ENCODE measurements at places on chromosomes 13 and 19.

DNA sequence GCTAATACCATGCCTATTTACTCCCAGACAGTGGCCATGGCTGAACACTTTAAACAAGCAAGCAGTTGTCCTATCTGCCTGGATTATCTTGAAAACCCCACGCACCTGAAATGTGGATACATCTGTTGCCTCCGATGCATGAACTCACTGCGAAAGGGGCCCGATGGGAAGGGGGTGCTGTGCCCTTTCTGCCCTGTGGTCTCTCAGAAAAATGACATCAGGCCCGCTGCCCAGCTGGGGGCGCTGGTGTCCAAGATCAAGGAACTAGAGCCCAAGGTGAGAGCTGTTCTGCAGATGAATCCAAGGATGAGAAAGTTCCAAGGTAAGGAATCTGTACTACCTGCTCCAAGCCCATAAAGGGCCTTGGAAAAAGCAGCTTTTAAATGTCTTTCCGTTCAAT is 8.6 kb downstream of the RFPL4AL1 start:
- DNase-seq: no peak

GRCh38 chr19:3142292-3142670 is 6.4 kb downstream of the GNA15 start:
- no peak for DNase-seq

- no peak for DNase-seq
Observed at GRCh38 chr19:16205205-16206045, 7.7 kb downstream of the AP1M1 start.

- DNase-seq: no peak
Observed at GRCh38 chr13:24365191-24365590, 55.8 kb downstream of the C1QTNF9 start.

- no peak for DNase-seq
Observed at GRCh38 chr13:114099191-114099590, 33.2 kb downstream of the RASA3 start.

DNA sequence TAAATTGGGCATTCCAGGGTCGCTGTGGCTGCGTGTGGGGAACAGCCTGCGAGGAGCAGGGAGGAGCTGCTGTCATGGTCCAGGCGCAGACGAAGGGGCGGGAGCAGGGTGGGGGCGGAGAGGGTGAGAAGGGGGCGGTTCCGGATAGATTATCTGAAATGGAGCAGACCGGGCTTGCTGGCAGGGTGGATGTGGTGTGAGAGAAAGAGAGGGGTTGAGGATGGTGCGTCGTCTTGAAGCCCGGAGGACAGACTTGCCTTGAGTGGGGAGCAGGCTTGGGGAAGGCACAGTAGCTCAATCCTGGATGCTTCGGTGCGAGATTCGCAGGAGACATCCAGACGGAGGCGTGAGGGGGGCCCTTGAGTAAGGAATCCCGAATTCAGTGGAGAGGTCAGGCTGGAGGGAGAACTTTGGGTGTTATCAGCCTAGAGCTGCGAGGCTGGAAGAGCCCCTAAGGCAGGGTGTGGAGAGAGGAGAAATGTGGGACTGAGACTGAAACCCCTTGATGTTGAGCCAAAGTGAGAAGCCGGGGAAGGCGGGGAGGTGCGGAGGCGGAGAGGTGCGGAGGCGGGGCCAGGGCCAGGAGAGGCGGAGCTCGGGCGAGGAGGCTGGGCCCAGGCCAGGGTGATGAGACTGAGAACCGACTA is 40.6 kb downstream of the DPF1 start:
- no peak for DNase-seq

DNA sequence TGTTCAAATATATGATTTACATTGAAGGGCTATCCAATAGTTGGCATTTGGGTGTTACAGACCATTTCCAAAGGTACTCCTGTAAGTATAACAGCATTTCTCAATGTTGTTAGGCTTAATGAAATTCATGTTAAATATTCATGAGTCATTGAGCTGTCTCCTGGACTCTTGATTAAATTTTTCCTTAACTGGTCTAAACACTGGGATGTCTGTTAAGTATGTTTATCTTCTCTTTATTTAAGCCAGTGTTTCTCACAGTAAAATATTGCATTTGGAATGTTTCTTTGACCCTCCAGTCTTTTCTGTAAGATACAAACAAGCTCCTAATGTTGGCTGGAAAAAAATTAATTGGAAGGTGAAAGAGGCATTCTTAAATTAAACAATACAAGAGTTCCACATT is 402.5 kb upstream of the HTR2A start:
- DNase-seq: no peak

DNA sequence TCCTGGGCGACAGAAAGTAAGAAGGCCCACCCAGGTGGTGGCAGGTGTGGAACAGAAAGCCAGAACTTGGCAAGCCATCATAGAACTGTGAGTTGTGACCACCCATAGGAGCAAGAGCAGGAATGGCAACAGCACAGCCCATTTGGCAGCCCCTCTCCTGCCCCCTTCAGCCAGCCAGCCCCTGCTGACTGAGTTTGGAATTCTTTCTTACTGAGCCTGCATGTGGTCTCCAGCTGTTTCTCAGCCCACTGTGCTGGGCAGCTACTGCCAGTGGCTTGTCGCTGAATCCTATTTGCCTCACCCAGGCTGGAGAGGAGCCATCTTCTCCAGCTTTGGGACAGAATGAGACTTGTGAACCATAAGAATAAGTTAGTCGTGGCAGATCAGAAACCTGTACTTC is 28.3 kb downstream of the CNMD start:
- no peak for DNase-seq

DNA sequence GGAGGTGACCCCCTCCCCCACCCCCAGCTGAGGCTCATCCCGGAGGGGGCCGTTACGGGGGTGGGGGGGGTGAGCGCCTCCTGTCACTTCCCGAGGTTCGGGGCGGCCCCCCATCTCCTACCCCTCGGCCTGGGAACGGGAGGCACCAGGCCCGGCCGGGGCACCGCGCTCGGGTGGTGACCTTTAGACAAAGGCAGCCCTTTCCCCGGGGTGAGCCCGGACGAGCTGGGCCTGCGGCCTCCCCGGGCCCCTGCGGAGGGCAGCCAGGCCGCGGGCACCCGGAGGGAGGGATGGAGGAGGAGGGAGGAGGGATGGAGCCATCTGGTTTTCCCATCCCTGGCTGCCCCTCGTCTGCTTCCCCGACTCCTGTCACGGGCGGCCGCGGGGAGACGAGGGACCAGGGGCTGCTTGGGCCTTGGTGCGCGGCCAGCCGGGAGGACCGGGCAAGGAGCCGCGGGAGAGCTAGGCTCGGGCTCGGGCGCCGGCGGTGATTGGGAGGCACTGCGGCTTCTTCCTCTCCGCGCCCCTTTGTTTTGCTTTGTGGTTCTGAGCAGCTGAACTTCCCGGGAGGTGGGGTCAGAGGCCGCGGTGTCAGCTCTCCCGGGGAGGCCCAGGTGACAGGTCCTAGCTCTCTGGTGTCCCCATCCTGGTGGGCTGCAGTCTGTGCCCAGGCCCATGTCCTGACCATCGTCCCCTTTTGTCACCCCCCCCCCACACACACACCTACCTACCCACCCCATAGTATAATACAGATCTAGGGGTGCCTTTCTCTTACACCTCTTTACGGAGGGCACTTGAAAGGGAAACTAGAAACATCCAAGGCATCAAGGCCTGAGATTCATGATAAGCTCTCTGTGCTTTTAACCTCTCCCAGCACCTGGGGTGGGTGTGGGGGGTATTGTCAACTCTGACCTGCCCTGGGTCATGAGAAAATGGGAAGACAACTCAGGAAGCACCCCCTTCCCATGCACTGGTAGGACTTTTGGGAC is 1.3 kb downstream of the BICRA start:
- peak; percentile 57 for DNase-seq

GRCh38 chr13:113231306-113232207 is 22.1 kb downstream of the CUL4A start:
- DNase-seq: no peak

GRCh38 chr19:3125900-3126524 is 9.8 kb upstream of the GNA15 start:
- peak; percentile 73 for DNase-seq

GRCh38 chr13:45092663-45093062 is 27.6 kb upstream of the GTF2F2 start:
- no peak for DNase-seq

GRCh38 chr13:41054212-41054877 is 7.0 kb upstream of the WBP4 start:
- peak; percentile 36 for DNase-seq

- no peak for DNase-seq
Observed at GRCh38 chr13:42361701-42362100, 89.7 kb downstream of the AKAP11 start.

GRCh38 chr19:51131780-51132680 is 7.3 kb downstream of the SIGLEC9 start:
- peak; percentile 46 for DNase-seq

DNA sequence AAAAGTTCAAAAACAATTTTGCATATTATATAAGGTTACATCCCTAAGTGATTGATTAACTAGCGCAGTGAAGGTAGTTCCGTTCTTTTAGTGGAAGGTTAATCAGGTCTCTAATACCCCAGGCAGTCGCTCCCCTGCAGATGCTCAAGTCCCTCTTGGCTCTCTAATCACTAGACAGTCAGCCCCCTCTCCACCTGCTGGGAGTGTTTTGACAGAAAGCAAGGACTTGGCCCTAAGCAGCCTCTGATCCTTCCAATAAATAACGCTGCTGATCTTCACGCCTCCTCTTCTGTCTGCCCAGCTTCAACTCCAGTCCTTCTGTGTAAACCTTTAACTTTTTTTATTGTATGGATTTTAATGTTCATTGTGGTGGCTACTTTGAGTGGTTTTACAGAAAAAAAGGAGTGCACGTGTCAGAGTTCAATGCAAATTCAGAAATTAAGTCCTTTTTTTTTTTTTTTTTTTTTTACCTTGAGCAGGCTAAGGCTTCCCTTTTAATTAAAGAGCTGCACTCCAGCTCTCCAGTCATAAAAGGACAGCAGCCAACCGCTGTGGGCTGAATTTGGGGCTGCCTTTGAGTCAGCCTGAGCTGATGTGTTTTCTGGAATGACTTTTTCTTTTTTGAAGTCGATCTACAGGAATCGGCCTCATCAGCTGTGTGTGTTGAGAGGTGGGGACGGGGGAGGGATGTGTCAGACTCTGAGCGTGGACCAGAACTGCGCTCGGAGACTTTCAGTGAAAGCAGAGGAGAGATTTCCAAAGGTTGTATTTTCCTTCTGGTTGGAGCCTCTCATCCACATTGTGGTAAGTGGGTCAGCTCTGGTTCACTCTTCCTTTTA is 33.8 kb upstream of the MYO16 start:
- no peak for DNase-seq

DNA sequence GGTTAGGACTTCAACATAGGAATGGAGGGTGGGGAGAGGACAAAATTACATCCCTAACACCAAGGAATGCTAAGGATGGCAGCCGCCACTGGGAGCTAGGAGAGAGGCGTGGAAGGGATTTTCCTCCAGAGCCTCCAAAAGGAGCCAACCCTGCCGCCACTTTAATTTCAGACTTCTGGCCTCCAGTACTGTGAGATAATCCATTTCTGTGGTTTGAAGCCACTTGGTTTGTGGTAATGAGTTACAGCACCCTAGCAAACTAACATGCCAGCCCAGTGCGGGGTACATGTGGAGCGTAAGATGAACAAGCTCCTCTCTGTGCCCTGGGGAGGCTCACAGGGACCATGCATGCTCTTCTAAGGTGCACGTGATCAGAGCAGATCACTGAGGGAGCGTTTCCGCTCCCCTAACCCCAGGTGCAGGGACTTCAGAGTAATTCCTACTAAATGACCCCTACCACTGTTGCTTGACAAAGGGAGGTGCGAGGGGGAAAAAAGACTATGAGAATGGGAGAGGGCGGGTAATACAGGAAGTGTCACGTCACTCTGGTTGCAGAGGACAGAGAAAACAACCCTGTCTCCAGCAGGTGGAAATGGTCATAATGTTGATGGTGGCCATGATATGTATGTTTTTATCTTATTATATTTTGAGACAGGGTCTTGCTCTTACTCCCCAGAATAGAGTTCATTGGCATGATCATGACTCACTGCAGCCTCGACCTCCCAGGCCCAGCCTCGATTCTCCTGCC is 12.0 kb downstream of the FPR1 start:
- no peak for DNase-seq

GRCh38 chr13:81745391-81745790 is 1404.5 kb upstream of the SPRY2 start:
- DNase-seq: no peak

DNA sequence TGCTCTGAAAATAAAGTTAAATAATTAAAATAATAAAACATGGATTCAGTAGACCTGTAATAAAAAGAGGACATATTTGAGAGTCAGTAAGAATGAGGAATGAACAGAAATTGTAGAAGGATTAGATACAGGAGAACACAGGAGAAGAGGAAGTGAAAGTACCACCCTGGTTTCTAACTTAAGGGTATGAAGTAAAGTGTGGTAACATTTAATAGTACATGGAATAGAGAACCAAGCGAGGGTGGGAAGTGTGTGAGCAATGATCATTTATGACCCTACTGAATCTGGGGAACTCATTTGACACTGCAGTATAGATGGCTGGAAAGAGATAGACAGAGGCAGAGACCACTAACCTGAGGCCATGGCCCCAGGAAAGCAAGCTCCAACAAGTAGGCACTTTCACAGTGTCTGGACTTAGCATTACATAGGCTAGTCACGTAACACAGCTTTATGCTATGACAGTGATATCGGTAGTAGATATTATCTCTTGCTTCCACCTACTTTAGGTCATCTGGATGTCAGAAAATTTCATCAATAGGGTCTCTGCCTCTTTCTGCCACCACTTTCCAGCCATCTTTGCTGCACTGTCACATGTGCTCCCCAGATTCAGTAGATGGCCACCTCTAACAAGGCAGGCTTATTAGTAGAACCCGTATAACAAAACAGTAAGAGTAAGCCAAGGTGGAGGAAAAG is 633.9 kb upstream of the MIR17HG start:
- DNase-seq: no peak

GRCh38 chr19:42292042-42292960 is 9.6 kb upstream of the PRR19 start:
- DNase-seq: no peak

GRCh38 chr19:14954071-14954655 is 12.9 kb downstream of the OR7C2 start:
- no peak for DNase-seq

DNA sequence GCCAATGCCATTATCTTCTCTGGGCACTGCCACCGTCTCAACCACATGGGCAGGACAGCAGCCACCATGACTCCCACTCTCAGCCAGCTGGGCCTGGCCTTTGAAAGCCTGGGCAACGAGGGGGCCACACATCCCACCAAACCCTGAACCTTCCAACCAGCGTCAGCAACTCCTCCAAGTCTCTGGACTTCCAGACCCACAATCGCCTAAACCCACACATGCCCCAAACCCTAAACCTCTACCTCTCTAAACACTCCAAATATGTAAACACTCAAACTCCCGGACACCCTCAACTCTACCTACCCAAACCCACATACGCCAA is 949 bp downstream of the C3 start:
- DNase-seq: no peak

- DNase-seq: no peak
Observed at GRCh38 chr19:38386971-38387549, 774 bp downstream of the GGN start.

- DNase-seq: peak; percentile 73
Observed at GRCh38 chr13:99542788-99543406, 41.6 kb downstream of the TM9SF2 start.

GRCh38 chr19:16157601-16158000 is 14.1 kb downstream of the HSH2D start:
- DNase-seq: no peak

Data from CD4-positive, alpha-beta T cell treated with Interleukin-4 for 1 hour (primary cell).